Activated naive CD8-positive, alpha-beta T cell treated with anti-CD3 and anti-CD28 coated beads for 36 hours (primary cell): ENCODE measurements at places on chromosomes 11 and 22.
A peak's percentile ranks its signal among the peaks of the same experiment; 100 is the strongest.

DNA sequence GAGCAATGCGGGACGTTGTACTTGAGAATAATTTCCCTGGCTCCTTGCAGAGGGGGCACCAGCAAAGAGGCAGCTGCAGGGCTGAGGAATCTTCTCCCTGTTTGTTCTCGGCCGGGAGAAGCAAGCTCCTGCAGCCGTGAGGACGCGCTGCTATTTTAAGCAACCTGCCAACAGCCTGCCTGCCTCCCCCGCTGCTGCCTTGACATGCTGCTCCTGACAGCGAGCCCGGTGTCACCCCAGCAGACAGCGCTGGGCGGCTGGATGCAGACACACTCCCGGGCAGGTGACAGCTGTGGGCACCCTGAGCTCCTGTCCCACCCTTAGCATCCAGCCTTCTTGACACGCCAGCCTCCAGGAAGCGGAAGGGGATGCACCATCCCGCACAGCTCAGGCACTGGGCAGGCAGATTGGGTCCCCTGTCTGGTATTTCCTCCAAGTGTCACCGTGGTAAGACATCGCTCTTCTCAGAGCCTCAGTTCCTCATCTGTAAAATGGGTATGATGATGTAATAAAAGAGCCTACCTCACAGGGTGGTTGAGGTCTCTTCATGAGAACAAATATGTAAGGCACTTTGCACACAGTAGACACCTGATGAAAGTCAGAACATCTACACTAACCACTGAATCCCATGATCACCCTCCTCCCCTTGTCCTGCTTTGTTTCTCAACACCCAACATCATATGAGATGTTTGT lies 530.6 kb downstream of the MN1 start:
- DNase-seq: no peak

GRCh38 chr11:86418106-86418505 lies 43.4 kb downstream of the CCDC81 start:
- no peak for DNase-seq

- DNase-seq: no peak
These were observed 19.8 kb upstream of the INCENP start for GRCh38 chr11:62103986-62104385.

- peak; percentile 77 for DNase-seq
These were observed 1.6 kb downstream of the NCR3LG1 start for GRCh38 chr11:17352950-17353820.

DNA sequence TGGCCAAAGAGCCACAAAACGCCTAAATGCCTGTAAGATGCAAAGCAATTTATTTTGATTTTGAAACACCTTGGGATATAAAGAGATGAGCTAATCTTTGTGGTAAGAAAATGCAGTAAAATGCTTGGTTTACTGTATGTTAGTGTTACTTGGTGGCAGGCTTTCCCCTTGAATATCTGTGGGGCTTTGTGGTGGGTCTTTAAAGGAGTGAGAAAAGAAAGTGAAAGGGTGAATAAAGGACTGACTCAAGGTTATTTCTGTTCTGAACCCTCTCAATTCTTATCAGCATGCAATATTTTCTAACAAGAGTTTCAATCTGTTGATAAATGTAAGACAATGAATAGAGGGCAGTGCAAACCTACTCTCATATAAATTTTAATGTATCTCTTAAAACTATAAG lies 1555.9 kb upstream of the RAG2 start:
- no peak for DNase-seq

- DNase-seq: no peak
These were observed 28.1 kb upstream of the ZBTB16 start for GRCh38 chr11:114031246-114031966.

- no peak for DNase-seq
These were observed 127.0 kb upstream of the PITPNB start for GRCh38 chr22:28046100-28046499.

GRCh38 chr11:117978991-117979390 lies 7.2 kb upstream of the IL10RA start:
- no peak for DNase-seq

DNA sequence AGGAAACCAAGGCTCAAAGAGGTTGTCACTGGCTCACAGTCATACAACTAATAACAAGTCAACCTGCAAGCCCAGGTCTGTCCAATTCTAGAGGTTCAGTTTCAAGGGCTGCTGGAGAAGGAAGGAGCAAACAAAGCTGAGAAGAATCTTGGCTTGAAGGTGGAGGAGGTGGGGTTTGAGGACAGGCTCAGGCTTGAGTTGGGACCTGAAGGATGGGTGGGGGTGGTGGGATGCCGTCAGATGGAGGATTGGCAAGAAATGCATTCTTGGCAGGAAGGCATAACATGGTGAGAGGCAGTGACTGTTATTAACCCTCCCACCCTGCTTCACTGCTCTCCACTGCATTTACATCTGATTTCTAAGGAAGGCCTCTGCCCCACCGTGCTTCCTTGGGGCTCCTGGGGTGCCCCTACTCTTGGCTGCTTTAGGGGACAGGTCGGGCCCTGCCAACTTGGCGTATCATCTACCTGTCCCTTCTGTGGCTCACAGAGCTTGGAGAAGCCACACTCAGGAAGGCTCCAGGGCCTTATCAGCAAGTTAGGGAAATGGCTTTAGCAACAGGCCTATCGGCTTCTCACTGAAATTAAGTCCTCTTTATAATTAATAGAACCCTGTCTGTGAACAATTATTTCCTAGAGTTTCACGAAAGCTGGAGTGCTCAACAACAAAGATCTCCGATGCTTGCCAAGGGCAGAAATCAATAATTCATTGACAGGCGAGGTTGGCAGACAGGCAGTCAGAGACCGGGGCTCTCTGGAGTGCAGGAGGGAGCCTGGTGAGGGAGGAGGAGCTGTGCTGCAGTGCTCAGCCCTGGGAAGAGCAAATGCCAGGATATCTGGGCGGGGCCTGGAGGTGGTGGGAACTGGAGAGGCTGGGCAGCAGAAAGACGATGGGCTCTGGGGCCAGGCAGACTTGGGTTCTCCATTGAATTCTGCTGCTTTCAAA lies 84.9 kb upstream of the NARS2 start:
- no peak for DNase-seq

DNA sequence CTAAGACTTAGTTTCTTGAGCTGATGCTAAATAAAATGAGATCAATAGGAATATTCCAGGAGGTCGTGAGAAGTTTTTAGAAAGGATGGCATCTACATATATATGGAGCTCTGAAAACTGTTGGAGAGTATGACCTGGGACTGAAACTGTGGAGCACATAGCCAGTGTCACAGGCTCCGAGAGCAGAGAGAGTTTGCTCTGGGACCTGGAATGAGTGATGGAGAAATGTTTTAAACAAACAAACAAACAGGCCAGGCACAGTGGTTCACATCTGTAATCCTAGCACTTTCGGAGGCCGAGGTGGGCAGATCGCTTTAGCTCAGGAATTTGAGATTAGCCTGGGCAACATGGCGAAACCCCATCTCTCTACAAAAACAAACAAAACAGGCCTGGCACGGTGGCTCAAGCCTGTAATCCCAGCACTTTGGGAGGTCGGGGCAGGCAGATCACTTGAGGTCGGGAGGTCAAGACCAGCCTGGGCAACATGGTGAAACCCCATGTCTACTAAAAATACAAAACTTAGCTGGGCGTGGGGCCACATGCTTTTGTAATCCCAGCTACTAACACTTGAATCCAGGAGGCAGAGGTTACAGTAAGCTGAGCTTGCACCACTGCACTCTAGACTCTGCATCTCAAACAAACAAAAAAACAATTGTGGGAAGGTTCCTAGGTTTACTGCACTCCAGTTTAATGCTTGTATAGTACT lies 67.1 kb downstream of the SLC35F2 start:
- no peak for DNase-seq

DNA sequence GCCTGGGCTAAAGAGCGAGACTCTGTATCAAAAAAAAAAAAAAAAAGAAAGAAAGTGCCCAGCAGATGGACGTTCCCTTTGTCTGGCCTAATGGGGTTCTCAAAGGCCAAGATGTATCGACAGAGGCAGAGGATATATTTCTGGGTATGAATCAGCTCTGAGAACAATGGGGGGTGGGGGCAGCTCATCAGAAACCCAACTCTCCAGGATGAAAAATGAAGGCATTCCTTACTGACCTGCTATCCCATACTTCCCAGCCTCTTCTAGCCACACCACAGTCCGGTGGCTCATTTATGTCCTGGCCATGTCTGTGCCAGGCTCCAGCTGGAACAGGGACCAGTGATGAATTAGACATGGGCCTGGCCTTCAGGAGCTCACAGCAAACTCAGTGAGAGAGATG lies 15.2 kb upstream of the POLD3 start:
- DNase-seq: no peak

DNA sequence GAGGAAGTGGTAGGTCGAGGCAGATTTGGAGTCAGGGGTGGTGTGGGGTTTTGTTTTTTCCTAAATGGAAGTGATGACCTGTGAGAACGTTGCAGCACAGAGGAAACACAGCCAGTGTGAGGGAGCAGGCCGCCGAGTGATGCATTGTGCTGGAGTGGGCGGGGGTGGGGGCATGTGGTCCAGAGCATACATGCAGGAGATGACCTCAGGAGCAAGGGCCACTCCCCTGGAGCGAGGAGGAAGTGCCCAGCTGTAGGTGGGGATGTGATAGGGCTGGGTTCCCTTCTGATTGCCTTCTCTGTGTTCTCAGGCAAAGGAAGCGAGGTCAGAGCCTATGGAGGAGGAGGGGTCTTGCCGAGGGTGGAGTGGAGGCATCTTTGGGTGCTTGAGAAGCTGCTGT lies 81.4 kb downstream of the PPP6R3 start:
- DNase-seq: no peak

DNA sequence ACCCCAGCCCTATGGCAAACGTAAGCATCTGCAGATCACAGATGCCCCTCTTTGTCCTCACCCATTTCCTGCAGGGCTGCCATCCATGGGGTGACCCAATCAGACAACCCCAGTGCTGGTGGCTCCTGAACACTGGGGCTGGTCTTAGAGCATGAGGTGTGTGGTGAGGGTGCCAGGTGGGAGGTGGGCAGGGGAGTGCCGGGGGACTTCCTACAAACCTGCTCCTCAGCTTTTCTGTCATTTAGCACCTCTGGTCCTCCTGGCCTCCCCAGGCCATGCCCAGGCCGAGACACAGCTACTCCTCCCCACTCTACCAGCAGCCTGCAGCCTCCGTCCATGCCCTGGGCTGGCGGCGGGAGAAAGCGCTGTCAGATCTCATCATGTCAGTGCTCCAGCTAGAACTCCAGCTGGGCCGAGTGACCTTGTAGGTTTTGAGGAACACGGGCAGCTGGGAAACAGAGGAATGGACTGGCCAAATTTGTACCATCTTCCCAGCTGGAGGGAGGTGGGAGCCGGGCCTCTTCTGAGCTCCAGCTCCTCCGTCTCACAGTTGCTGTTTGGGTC lies 157.7 kb upstream of the NECTIN1 start:
- DNase-seq: no peak

GRCh38 chr11:11244470-11245080 lies 108.5 kb downstream of the CSNK2A3 start:
- no peak for DNase-seq
